ENCODE measurements at places on chromosomes 11 and 22. TPM values are rescaled to one million over a fixed set of nuclear protein-coding genes. Genes with fewer than 3 reads are reported as not detected.

TEX54 gene
- not detected for total RNA-seq

CXCR5 gene
- total RNA-seq = not detected

GAS2L1 gene
- 7.4 TPM for total RNA-seq

PTPRCAP gene
- not detected for total RNA-seq

A4GALT gene
- total RNA-seq = 2.2 TPM

TRIM48 gene
- total RNA-seq = not detected

SAA4 gene
- not detected for total RNA-seq

ELF5 gene
- total RNA-seq = not detected

CBLIF gene
- total RNA-seq = not detected

ADAMTS15 gene
- 1.8 TPM for total RNA-seq

VSIG2 gene
- not detected for total RNA-seq

GRK2 gene
- total RNA-seq = 24.6 TPM

PNPLA5 gene
- not detected for total RNA-seq

FREY1 gene
- total RNA-seq = 1.1 TPM

SERPIND1 gene
- not detected for total RNA-seq

SYT13 gene
- not detected for total RNA-seq

PRSS23 gene
- 189 TPM for total RNA-seq

NLRX1 gene
- total RNA-seq = 14.0 TPM

OR2AG2 gene
- 0.28 TPM for total RNA-seq

LRRC74B gene
- total RNA-seq = under 0.01 TPM

OR52H1 gene
- 0.30 TPM for total RNA-seq

CCDC157 gene
- total RNA-seq = 1.5 TPM

KCNJ11 gene
- total RNA-seq = not detected

LSP1 gene
- total RNA-seq = 2.7 TPM

DTX4 gene
- total RNA-seq = 1.8 TPM

FGF19 gene
- not detected for total RNA-seq

INPPL1 gene
- total RNA-seq = 78.4 TPM

RASSF10 gene
- total RNA-seq = under 0.01 TPM

DNAJB7 gene
- total RNA-seq = not detected

OR5A1 gene
- not detected for total RNA-seq

FAM83F gene
- total RNA-seq = not detected

C11orf65 gene
- total RNA-seq = 1.1 TPM

PDGFD gene
- total RNA-seq = 0.83 TPM

TRIM77 gene
- total RNA-seq = not detected

FAM76B gene
- total RNA-seq = 19.2 TPM

C11orf58 gene
- total RNA-seq = 187 TPM

VSTM5 gene
- not detected for total RNA-seq

ELFN2 gene
- total RNA-seq = 0.59 TPM

APOA4 gene
- not detected for total RNA-seq

MRGPRX4 gene
- not detected for total RNA-seq

PAMR1 gene
- 46.2 TPM for total RNA-seq

TTC36 gene
- total RNA-seq = 0.59 TPM

RASL10A gene
- not detected for total RNA-seq

P2RY2 gene
- 0.30 TPM for total RNA-seq

PIK3IP1 gene
- total RNA-seq = 23.2 TPM

ASRGL1 gene
- 0.30 TPM for total RNA-seq

BRSK2 gene
- total RNA-seq = 0.89 TPM

CDC42EP2 gene
- total RNA-seq = 20.8 TPM

DPP3 gene
- total RNA-seq = 63.9 TPM

ST14 gene
- not detected for total RNA-seq
